ENCODE measurements at places on chromosomes 6 and 20.

- DNase-seq: no peak
Measured at GRCh38 chr6:132365281-132365907, 35.9 kb downstream of the MOXD1 start.

DNA sequence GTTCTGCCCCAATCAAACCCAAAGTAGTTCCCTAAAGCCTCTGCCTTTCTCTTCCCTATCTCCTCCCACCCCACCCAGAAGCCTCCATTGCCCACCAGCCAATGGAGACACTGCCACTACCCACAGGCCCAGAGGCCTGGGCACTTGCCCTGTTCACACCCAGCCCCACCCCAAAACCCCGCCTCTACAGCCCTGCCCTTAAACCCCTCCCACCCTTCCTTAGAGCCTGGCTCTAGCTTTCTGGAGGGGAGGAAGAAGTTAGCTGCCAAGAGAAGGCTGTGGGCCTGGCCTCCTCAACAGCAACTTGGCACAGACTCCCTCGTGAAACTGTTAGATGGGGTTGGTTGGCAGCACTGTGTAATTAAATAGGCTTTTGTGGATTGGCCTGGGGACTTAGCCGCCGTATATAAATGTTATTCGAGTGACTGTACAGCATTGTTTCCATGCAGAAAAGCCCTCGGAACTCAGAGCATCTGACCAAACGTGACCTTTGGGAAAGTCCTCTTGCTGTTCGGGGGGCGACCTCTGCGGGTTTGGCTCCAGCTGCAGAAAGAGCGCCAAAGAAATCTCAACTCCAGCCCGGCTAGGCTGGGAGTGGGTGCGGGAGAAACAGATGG is 31.4 kb downstream of the COL11A2 start:
- no peak for DNase-seq

- DNase-seq: no peak
Measured at GRCh38 chr6:147468634-147469033, 39.9 kb upstream of the SAMD5 start.

DNA sequence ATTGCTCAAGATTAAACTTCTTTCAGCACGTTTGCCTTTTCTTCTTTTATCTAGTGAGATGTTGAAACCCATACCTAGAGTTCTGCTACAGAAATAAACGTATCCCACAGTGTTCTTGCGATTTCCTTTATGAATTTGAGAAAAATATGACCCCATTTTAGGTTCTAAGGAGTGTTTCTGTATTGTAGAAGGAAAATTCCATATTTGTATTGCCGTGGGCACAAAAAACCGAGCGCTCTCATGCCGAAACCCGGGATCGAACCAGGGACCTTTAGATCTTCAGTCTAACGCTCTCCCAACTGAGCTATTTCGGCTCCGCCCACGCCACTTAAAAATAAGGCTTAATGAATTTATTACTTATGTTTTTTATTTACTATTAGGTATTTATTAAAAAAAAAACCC is 23.7 kb downstream of the ZNF311 start:
- DNase-seq: no peak

DNA sequence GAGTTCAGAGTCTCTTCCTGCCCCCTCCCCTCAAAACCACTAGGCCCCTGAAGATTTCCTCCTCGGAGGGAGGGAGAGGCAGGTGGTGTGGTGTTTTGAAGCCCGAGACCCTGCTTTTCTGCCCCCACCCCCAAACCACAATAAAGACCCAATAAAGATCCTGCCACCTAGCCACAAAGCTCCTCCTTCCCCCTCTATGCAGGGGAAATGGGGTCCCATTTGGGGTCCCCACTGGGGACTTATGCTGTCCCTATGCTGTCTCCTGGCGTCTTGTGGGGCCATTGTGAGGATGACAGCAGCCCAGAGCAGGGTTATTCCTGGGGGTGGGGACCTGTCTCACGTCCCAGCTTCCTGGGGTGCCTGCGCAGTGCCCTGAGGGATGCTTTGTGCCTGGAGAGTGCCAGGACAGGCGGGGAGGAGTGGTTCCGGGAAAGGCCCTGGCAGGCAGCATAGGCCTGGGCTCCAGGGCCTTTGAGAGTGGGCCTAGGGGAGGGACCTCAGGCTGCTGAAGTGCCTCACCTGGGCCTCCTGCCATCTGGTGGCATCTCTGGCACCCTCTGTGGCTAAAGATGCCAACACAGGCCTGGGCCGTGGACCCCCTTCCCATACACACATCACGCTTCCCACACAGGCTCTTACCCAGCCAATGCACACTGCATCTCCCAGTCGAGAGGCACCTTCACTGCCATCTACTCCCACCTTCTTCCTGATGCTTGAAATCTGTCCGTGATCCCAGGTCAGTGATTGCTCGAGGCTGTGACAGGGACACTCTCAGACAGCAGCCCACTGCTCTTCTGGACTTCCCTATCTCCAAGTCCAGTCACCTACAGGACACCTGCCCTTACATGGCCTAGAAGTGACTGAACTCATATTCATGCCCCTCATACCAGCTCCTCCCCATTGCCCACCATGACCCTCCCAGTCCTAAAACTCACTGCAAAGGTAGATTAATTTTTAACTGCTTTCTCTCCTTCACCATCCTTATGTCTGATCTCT is 7.9 kb upstream of the ARMC12 start:
- DNase-seq: no peak

DNA sequence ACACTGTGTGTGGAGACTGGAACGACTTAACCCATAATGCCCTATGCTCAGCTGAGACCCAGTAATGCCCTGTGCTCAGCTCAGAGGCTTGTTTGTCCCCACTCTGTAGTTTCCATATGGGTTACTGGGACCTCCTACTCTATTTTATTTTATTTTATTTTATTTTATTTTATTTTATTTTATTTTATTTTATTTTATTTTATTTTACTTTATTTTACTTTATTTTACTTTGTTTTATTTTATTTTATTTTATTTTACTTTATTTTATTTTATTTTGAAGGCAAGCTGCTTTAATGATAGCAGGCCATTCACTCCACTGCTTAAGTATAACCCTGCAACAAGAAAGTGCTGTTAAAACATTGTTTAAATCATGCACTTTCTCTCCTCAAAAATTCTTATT is 603.4 kb upstream of the JAG1 start:
- DNase-seq: no peak

DNA sequence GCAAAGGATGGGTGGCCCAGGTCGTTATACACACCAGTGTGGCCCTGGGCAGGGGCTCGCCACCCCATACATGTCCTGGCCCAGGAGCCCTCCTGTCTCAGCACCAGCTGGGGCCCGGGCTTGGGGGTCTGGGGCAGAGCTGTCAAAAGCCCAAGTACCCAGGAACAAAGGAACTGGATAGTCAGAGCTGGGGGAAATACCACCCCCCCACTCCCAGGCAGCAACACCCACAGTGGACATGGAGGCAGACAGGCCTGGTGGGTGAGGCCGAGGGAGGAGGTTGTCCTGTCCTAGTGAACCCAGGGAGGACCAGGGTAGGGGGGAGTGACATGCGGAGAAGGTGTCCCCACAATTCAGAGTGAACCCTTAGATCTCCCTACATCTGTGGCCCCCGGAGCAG is 406.5 kb downstream of the CDH4 start:
- no peak for DNase-seq

GRCh38 chr6:18997375-18997826 is 610.3 kb downstream of the RNF144B start:
- no peak for DNase-seq

- DNase-seq: no peak
Measured at GRCh38 chr6:5567890-5568289, 306.6 kb downstream of the FARS2 start.

DNA sequence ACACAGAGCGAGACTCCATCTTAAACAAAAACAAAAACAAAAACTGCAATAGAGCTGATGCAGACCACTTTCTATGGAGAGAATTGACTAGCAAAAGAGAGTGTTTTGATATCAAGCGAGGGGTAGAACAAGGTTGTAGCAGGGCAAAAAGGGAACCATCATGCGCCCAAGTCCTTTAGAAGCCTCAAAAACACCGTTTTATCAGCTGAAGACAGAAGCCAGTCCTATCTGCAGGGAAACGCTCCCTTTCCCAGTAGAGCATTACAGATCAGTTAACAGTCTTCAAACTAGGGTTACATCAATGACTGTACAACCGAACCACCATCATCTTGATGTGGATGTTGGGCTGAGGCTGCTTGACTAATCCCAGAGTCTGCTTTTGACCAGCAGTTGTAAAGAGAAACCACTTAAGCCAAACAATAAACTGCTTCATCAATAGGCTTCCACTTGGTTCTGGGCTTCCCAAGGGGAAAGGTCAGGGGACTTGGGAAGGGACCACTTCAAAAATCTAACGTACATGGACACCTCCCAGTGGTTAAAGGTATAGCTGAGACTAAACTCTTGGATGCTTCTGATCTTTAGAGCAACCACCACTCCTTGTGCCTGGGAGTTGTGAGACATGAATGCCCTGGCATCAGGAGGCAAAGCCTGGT is 59.6 kb upstream of the SPDEF start:
- no peak for DNase-seq

- no peak for DNase-seq
Measured at GRCh38 chr6:32439602-32440214, at the start of gene HLA-DRA. TSS of gene HLA-DRA (plus strand) at chr6:32439887. CDS start at chr6:32439951, 64 bp downstream.

DNA sequence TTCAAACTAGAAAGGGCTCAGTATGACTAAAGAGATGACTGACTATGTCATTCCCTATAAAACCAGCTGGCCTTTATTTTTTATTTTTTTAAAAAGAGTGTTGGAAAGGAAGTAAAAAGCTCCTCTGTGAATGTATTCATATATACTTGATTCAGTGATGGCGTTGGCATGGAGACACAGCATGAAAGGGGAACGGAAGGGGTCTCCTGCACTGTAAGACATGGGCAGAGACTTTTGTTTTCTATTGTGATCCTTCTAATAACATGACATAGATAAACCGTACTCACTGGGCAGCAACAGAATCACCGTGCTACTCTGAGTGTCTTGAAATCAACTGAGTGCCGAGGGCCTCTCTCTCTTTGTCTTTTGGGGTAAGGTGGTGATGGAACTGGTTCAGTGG is 228.1 kb upstream of the RIN2 start:
- no peak for DNase-seq

GRCh38 chr6:33885132-33886057 is 81.6 kb upstream of the MLN start:
- no peak for DNase-seq

DNA sequence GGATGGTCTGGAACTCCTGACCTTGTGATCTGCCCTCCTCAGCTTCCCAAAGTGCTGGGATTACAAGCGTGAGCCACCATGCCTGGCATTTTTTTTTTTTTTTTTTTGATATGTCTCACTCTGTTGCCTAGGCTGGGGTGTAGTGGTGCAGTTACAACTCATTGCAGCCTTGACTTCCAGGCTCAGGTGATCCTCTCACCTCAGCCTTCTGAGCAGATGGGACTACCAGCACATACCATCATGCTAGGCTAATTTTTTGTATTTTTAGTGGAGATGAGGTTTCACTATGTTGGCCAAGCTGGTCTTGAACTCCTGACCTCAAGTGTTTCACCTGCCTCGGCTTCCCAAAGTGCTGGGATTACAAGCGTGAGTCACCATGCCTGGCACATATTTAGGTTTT is 34.3 kb downstream of the PHF20 start:
- no peak for DNase-seq

GRCh38 chr6:100491952-100492670 is 27.4 kb upstream of the SIM1 start:
- DNase-seq: no peak

DNA sequence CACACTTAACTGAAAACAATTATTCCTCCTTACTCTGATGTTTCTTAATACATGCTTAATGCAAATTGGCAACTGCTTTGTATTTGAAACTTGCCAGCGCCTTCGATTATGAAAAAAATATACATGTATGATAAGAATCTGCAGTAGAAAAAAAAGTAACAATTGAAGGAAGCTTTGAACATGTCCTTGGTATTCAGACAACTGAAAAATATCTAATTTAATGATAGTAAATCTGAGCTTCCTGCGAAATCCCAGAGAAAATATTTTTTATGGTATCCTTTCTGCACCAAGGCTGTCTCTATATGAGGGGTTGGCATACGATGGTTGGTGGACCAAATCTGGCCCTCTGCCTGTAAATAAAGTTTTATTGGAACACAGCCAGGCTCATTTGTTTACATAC is 186.2 kb downstream of the HDGFL1 start:
- DNase-seq: no peak

GRCh38 chr6:13113981-13114593 is 214.2 kb downstream of the TBC1D7 start:
- DNase-seq: no peak

DNA sequence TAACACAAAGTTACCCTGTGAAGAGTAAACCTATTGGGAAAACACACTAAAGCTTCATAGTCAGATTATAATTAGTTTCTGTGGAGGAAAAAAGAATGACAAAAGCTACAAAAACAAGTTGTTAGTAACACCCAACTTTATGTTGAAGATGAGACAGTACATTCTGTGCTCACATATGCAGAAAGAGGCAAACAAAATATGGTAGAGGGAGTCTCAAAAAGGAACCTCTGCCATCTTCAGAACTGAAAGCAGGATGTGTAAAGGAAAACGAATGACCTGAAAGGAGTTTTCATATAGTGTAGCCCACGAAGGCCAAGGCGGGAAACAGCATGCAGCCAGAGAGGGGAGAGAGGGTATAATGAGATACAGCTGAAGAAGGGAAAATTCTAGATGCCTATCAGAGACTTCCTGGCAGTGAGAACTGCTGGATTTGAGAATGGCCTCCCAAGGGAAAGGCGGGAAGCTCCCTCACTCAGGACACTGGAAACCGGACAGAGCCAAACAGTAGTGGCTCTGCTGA is 84.1 kb upstream of the HEY2 start:
- DNase-seq: no peak

Measured in NCI-H1436 treated with DMSO at 0.1 percent for 48 hours (cell line).